Sciatic nerve (tissue), 2 donors: ENCODE measurements at places on chromosomes 11 and 22.

- no peak for DNase-seq
These were observed 13.9 kb downstream of the MUC15 start for GRCh38 chr11:26558190-26558589.

- no peak for DNase-seq
These were observed 3.3 kb downstream of the ZC3H12C start for GRCh38 chr11:110096496-110096895.

- DNase-seq, result no peak
These were observed 60.4 kb downstream of the BCL2L13 start for GRCh38 chr22:17698948-17699347.

GRCh38 chr11:35165423-35166368 lies 26.7 kb downstream of the CD44 start:
- no peak for DNase-seq

DNA sequence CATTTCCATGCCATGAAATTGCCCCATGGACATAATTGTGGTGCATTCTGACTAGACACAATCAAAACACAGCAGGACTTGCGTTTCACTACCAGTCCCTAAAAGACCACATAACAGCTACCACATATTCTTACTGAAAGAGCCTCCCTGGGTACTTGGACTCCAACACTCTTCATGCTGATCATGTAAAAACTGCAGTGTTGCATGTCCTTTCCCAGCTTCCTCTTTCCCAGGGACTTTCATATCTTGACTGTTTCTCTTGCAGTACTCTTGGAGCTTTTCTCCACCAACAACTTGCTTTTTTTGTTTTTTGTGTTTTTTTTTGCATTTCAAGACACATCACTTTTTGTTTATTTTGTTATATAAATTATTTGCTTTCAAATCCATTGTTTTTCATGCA lies 22.9 kb downstream of the MS4A6E start:
- no peak for DNase-seq
